HAP-1 (cell line): ENCODE measurements at places on chromosomes 2 and 18.
A peak's percentile ranks its signal among the peaks of the same experiment; 100 is the strongest.

DNA sequence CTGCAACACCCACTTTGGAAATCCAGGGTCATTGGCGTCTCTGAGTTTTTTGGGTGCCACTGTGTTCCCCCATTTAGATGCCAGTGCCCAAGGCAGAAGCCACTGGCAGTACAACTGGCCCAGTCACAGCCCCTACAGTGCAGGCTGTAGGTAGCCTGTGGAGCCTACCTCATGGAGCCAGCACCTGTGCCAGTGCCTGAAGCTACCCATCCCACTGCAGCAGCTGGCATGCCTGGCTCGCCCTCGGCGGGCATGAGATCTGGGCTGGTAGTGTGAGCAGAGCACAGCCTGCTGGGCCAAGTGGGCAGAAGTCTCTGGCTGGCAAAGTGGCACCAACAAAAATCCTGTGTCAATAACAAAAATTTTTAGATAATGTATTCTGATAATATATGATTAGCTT, 1111.4 kb upstream of the NXPH2 start:
- DNase-seq = no peak

- DNase-seq = no peak
Measured at GRCh38 chr18:39825485-39826150, 2129.4 kb upstream of the PIK3C3 start.

- no peak for DNase-seq
Measured at GRCh38 chr2:85713836-85714235, 19.7 kb downstream of the GNLY start.

DNA sequence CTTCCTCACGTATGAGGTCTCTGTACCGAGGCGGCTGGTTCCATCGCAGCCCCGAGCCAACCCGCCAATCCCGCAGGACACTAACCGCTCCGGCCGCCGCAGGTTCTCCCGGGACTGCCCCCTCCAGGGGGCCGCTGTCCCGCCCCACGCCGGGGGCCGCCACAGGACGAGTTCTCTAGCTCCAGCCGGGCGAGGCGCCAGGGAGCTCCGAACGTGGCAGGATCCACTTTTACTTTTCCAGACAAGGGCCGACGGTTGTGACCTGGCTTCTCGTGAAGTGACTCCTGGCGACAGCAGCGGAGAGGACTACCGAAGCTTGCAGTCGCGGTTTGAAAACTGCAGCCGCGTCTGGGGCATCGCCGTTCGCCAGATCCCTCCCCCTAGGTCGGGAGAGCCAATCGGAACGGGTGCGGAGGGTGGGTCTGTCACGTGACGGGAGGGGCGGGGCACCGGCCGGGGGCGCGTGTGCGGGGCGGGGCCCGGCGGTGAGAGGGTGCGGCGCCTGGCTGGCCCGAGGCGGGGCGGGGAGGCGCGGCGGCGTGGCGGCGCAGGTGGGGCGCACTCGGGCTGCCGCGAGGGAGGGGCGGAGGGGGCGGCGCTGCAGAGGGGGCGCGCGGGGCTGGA, at the start of gene STK17B:
TSS of gene STK17B (minus strand) at position 331 of the 624 bp plus-strand sequence. CDS start 8,195 bp downstream, outside the sequence.
- DNase-seq = peak; percentile 96
